Nucleus accumbens (tissue), 56 donors: ENCODE measurements at places on chromosomes 5 and 9.
A peak's percentile ranks its signal among the peaks of the same experiment; 100 is the strongest.

- no peak for DNase-seq
These were observed 50.1 kb downstream of the TSPAN17 start for GRCh38 chr5:176697267-176697933.

- peak; percentile 87 for DNase-seq
These were observed 30.6 kb upstream of the MATR3 start for GRCh38 chr5:139262742-139263445.

- no peak for DNase-seq
These were observed 29.9 kb downstream of the CSF2 start for GRCh38 chr5:132103332-132103951.

DNA sequence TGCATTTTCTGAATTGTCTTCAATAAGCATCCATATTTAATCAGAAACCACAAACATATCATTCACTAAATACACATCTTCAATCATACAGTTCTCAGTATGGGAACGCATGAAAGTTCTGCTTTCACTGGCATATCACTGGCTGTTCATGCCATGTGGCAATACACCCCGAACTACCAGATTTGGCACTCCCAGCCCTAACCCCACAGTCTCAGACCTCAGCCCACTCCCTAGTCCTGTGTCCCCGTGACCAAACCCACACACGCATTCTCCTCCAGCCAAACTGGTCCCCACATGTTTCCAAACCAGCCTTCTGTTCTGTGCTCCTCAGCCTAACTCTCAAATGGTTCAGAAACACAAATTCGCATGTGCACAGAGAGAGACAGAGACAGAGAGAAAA is 20.6 kb downstream of the KCNMB1 start:
- no peak for DNase-seq

DNA sequence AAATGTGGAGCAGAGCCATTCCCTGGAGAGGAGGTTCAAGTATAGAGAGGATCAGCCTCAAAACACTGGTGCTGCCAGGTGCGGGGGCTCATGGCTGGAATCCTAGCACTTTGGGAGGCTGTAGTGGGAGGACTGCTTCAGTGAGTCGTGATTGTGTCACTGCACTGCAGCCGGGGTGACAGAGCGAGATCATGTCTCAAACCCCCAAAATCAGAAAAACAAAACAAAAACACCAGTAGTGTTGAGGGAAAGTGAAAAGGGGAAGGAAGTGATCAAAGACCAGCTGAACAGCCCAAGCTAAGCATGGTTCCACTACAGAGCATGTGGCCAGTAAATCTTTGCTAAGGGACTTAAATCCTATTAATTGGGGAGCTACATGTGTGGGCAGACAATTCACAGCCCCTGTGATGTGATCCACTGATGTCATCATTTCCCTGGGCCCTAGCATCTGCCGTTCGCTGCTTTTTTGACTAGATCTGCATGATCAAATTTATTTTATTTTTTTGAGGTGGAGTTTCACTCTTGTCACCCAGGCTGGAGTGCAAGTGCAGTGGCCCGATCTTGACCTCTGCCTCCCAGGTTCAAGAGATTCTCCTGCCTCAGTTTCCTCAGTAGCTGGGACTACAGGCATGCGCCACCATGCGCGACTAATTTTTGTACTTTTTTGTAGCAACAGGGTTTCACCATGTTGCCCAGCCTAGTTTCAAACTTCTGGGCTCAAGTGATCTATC is 2.7 kb upstream of the PCBD2 start:
- no peak for DNase-seq

DNA sequence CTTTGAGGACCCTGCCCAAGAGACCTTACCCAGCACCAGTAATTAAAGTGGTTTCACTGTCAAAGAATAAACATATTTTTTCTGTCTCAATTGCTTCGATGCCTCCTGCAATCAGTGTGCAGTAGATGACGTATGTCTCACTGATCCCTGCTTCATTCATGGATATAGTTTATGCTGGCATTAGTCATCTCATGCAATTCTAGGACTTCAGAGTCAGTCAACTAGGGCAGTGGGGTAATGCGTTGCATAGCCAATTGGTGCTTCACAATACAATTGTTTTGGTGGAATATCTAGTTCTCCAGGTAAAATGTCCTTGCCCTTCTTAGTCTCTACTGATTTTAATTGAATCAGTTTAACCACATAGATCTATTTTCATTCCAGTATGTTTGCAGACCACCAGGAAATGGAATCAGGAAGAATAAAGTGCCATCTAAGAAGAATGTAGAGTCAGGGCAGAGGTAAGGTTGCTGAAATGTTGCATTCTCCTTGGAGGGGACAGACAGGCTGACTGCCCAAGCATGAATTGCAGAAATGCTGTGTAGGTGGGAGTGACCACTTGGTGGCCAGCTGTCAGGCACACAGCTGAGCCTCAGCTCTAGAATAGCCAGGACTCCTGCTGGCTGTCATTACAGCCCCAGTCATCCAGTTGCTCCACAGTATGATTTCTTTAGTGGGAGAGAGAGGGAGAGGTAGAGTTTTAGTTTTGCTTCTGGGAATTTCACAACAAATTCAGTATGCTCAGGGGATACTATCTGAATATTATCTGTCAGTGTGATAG is 73.5 kb upstream of the MEGF10 start:
- DNase-seq = no peak

DNA sequence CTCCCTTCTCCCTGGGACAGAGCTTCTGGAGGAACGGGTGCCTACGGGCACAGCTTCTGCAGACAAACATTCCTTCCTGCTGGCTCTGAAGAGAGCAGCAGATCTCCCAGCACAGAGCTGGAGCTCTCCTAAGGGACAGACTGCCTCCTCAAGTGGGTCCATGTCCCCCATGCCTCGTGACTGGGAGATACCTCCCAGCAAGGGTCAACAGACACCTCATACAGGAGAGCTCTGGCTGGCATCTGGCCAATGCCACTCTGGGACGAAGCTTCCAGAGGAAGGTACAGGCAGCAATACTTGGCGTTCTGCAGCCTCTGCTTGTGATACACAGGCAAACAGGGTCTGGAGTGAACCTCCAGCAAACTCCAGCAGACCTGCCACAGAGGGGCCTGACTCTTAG is 227.9 kb downstream of the SPATA31D1 start:
- DNase-seq = no peak

- no peak for DNase-seq
These were observed 661.0 kb downstream of the DTWD2 start for GRCh38 chr5:118327389-118327788.

- DNase-seq = no peak
These were observed 15.5 kb downstream of the ACER2 start for GRCh38 chr9:19424176-19424779.

DNA sequence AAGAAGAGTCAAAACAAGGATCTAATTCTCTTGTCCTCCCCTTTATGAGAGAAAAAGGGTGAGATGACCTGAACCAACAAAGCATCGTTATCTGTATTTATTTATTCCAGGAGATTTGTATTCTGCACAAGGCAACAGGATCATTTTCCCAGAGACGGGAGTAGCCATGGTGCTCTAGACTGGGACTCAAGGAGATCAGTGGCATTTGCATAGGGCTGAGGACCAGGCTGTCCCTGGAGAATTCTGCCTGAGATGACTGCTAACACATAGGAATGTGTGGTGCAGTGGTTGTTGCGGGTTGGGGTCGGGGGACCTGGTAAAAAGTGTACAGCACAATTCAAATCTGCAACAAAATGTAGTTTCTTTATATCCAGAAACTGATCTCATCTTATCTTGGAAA is 22.3 kb upstream of the ZNF474 start:
- no peak for DNase-seq

- no peak for DNase-seq
These were observed 791.4 kb downstream of the MTRR start for GRCh38 chr5:8660133-8660893.

- DNase-seq = no peak
These were observed 54.4 kb upstream of the LRRTM2 start for GRCh38 chr5:138929571-138929955.

- no peak for DNase-seq
These were observed 143.0 kb downstream of the SPOCK1 start for GRCh38 chr5:137356127-137356526.

DNA sequence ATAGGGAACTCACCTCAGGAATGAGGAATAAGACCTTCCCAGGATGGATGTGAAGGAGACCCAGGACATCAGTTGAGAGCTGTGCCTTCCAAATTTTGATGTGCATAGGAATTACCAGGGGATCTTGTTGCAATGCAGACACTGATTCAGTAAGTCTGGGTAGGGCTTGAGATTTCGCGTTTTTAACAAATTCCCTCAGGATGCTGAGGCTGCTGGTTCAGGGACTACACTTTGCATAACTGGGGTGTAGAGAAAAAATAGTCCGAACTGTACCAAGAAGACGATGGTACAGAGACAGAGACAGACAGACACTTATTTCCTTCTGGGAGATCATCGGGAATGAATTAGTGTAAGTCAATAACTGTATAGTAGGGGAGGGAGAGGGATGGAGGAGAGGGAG is 82.3 kb upstream of the FREM1 start:
- DNase-seq = no peak

DNA sequence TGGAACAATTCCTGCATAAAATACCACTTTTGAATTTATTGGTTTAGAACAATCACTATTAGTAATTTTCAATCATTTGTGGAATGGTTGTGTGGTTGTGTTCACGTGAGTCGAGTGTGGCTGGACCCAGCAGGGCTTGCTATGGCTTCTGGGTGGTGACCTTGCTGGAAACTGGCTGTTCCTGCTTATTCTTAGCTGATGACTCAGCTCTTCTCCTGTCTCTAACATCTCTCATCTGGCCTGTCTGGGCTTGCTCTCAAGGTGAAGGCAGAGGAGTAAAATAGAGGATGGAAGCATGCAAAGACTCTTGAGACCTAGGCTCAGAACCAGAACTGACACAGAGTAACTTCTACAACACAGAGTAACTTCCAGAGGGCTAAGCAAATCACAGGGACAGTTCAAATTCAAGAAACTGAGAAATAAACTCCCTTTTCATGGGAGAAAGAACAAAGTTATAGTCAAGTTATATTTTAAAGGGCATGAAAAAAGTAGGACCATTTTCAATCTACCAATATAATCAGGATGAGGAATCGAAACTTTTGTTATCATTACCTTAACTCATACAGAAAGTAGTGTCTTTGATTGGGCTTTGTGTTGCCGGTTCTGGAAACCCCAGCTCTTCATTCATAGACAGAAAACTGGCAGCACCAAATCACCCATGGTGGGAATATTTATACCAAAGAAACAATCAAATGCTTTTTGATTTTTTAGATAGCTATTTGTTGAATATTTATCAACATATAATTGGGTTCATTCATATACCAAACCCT is 665.1 kb downstream of the CDH18 start:
- DNase-seq = no peak

GRCh38 chr5:75265731-75266130 is 29.1 kb upstream of the ANKRD31 start:
- no peak for DNase-seq

GRCh38 chr5:54837093-54837492 is 148.3 kb downstream of the ESM1 start:
- no peak for DNase-seq

- DNase-seq = no peak
These were observed 264.9 kb downstream of the CD180 start for GRCh38 chr5:66931651-66932050.

GRCh38 chr9:96442491-96442890 is 7.5 kb upstream of the HABP4 start:
- DNase-seq = no peak

DNA sequence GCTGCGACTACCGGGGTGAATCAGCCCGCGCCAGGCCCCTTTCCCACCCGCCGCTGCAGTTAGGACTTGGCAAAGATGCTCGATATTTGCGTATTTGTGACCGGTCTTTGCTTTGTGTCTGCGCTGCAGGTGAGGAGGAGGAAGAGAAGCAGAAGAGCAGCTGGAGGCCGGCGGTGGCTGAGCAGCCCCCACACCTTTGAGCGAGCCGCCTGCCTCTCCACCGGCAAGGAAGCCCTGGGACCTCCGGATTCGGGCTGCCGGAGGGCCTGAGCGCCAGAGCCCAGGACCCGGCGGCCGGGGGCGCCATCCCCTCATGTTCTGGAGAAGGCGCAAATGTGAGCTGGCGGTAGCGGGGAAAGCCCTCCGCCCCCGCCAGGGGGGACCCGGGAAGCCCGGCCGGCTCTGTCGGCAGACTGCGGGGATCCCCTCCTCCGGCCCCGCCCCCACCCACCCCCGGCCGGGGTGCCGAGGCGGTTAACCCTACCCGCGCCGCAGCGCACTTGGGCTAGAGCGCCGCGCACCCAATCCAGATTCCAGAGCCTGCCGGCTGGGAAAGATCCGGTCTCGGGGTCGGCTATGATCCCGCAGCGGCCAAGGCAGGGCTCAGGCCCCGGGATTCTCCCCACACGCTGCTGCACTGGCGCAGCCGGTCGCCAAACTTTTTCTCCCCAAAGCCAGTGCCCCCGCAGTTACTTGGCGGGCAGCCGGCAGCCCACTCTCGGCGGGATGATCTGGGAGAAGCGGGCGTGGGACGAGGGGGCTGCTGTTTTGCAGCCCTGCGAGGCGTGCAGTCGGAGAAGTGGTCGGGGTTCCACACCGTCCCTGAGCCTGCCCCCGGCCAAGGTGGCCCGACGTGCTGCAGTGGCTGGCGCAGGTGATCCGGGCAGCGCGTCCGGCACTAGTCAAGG is 800 bp upstream of the KCNN2 start:
- no peak for DNase-seq

- DNase-seq = no peak
These were observed 17.6 kb upstream of the HAVCR1 start for GRCh38 chr5:157076558-157076957.

DNA sequence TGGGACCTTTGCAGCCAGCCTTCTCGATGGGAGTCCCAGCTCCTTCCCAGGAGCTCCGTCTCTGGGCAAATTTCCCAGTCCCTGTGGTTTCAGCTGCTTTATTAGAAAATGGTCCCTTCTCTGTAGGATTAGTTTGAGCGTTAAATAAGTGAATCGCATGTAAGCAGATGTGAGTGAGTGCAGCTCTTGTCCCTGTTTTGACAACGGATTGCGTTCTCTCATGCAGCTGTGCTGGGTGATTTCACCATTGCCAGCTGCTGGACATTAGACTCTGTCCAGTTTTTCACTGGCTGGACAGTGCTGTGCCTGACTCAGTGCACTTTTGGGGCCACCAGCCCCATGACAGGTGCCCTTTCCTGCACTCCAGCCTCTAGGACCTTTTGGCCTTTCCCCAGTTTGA is 11.6 kb upstream of the CEL start:
- peak; percentile 43 for DNase-seq

DNA sequence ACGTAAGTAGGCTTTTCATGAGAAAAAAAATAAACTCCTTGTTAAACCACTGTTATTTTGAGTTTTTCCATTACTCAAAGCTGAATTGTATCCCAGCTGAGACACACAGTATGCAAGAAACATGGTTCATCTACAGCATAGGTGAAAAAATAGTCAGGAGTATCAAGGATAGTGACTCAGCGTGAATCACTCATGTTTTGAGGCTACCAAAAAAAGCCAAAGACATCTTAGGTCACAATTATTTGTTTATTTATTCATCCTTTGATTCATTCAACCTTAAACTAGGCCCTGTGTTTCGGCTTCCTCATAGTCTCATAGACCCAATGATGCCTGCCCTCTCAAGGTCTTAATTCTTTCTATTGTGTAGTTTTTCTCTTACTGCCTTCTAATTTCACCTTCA is 32.9 kb upstream of the STX17 start:
- no peak for DNase-seq

GRCh38 chr9:72581694-72582093 is 60.3 kb downstream of the TMC1 start:
- DNase-seq = no peak

- DNase-seq = no peak
These were observed 39.6 kb upstream of the SH3PXD2B start for GRCh38 chr5:172493906-172494305.
